ENCODE measurements at places on chromosomes 4 and X.

- no peak for DNase-seq
Measured at GRCh38 chrX:114344756-114345349, 239.0 kb upstream of the HTR2C start.

- no peak for DNase-seq
Measured at GRCh38 chr4:169567916-169568315, 44.5 kb downstream of the NEK1 start.

GRCh38 chr4:140004549-140004895 is 149.5 kb downstream of the MAML3 start:
- DNase-seq, result no peak

DNA sequence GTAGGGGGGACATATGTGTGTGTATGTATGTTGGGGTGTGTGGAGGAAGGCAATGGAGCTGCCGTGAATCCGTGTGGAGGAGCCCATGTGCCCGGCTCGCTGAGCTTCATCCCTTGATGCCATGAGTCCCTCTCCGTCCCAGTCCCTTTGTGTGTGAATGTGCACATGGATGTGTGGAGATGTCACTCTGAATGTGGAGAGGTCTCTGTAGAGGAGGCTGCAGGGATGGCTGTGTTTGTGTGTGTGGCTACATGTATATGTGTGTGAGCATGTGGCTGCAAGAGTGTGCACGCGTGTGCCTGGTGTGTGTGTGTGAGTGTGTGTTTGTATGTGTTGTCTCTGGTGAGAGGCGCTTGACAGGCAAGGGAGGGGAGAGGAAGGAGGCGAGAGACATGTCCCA is 1.3 kb downstream of the DLG3 start:
- DNase-seq, result no peak

DNA sequence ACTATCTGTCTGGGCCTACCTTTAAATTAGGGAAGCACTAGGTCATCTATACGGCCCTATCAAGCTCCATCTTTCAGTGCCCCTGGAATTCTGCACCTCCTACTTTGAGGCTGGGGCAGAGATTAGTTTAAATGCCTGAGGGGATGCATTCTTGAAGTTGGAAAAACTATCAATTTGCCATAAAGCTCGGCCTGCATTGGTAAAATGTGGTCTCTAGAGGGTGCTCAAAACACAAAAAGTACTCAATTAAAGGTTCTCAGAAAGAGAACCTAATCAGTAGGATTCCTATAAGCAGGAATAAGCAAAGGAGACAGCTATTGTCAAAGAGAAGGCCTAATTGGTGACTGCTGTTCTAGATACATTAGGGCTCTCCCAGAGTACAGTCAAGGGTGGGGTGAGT is 111.7 kb downstream of the AMER1 start:
- peak; percentile 0 for DNase-seq

- DNase-seq, result no peak
Measured at GRCh38 chr4:160375772-160376452, 1273.0 kb downstream of the RAPGEF2 start.

DNA sequence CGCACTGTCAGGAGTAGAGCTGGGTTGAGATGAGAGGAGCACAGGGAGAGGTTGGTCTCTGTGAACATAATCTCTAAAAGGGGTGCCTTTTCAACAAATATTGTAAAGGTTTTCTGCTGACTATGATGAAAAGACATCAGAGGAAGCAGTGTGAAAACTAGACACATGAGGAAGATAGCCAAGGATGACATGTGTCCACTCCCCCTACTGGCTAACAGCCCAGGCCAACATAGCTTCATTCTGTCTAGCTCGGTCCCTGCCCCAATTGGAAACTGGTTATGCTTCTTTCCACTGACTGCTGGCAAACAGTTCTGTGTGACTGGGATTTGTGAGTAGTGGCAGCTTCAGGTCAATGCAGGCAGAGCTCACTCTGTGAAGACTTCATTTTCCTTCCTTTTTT is 115.4 kb upstream of the ESX1 start:
- no peak for DNase-seq

DNA sequence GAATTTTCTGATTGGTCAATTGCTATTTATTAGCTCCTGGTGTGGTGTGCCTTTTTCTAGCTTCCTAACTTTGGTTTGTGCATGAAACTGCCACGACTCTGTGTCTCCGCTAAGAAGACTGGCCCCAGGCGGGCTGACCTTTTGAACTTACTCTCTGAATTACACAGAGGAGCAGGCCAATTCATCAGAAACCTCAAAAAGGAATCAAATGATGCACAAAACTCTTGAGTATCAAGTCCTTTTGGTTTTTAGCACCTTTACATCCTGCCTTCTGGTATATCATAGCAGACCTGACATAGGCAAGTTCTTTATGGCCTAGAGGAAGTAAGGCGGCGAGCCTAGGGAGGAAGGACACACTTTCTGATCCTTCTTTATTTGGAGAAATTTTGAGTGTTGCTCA is 17.6 kb downstream of the TKTL1 start:
- peak; percentile 24 for DNase-seq

GRCh38 chrX:104156630-104157529 is at the start of gene SLC25A53:
Gene SLC25A53, minus strand, starts transcription at chrX:104157009. Its CDS starts 51,752 bp downstream, at chrX:104105257.
- peak; percentile 83 for DNase-seq

DNA sequence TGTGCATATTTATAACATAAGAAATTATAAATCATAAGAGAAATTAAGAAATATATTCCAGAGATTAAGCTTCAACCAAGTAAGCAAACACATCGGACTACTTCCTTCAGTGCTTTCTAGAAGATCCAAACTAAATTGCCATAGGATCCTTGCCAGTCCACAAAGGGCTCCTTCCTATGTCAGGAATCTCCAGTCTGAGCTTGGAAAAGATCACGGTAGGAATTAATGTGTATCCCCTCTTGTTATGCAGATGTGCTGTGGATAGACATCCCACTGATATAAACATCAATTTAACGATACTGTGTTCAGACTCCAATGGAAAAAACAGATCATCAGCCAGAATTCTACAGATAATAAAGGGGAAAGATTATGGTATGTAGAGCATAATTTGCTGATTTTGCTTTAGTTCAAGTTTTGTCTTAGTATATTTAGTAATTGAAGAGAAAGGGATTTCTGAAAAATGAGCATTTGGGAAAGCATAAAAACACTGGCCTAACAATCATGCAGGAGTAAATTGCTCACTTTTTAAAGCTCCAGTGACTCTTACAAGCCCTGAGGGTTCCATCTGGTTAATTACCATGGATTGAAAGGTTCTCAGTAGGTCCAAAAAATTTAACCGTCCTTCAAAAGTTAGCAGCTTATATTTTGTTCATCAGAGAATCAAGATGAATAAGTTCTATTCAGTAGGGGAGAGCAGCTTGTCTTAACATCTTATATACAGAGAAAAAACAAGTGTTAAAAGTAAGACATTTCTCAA is 65.9 kb downstream of the HHIP start:
- no peak for DNase-seq
